NCI-H1436 treated with DMSO at 0.1 percent for 48 hours (cell line): ENCODE measurements at places on chromosomes 2 and 18.

GRCh38 chr2:150256736-150257135 is 230.7 kb downstream of the RND3 start:
- DNase-seq, result no peak

DNA sequence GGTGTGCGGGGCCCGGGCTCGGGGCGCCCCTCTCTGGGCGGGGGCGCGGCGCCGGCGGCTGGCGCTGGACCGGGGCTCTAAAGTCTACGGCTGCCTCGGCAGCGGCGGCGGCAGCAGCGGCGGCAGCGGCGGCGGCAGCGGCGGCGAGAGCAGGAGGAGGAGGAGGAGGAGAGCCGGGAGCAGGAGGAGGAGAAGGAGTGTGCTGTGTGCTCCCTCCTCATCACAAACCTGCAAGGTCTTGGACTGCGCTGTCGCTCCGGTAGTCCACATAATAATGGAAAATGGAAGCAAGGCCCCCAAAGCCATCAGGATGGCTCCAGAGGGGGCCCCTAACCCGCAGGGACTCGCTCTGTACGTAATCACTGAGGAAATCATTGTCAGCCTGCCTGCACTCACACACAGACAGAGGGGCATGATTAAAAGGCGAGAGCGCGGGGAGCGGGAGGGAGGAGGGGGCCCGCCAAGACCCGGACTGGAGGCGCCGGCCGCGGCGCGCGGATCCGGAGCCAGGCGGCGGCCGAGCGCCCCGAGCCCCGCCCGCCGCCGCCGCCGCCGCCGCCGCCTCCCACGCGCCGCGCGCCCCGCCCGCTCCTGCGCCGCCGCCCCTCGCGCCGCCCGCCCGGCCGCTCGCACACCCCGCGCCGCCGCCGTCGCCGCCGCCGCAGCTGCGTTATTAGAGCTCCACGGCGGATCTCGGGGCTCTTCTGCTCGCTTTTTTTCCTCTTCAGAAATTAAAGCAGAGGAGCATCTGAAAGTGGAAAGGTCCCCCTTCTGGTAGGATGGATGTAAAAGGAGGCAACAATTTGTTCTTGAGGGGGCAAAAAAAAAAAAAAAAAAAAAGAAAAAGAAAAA is at the start of gene ZNF521:
Gene ZNF521, minus strand, starts transcription at position 390 of the 852 bp plus-strand sequence. CDS start 1,220 bp downstream, outside the sequence.
- DNase-seq, result peak; percentile 10

GRCh38 chr18:30469091-30469490 is 573.5 kb downstream of the DSC3 start:
- DNase-seq, result no peak

GRCh38 chr2:59301466-59302402 is 1060.6 kb upstream of the FANCL start:
- DNase-seq, result peak; percentile 25

DNA sequence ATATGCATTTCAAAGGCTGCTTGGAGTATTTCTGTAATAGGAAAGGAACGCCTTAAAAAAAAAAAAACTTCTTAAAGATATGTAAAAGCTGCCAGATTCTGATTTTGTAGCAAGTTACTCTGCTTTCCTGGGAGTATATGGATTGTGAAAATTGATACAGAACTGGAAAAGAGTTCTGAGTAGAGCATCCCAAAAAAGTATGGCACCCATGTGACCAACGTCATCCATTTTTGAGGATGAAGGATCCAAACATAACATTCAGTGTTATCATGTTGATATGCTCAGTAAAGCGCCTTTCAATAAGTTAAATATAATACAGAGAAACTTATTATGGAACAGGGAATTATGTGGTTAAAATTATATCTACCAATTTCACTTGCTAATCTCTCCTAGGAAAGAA is 978.4 kb upstream of the POU3F3 start:
- DNase-seq, result no peak

DNA sequence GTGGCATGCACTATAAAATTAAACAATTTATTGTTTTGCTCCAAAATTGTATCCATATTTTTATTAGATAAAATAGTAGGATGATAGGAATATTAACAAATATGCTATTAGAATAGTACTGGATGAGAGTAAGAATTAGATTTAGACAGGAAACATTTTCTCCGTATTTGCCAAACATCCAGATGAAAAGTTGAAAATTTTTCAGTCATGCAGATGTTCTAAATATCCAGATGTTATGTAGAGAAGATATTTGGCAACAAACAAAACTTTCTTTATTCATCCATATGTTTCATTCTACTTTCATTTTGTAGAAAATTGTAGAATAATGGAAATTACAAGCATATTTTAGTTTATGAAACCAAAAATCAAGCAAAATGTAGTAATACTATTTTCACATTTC is 45.2 kb upstream of the NEUROD1 start:
- no peak for DNase-seq

- DNase-seq, result no peak
These were observed 77.8 kb downstream of the ADAM23 start for GRCh38 chr2:206521115-206521514.

DNA sequence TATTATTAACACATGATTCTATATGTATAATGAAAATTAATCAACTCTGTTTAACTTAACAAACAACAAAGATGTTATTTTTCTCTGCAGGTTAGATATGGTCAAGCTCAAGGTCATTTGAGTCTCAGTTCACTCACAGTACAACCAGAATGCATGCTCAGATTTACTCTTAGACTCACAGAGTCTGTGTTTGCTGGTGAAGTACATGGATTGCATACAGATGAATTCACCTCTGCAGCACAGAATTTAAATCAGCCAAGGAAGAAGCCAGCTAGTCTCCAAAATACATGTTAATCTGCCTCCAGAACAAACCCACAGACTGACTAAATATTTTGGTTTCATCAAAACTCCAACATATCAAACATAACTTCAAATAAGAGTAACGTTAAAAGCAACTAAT is 424.5 kb downstream of the RAD51AP2 start:
- DNase-seq, result no peak

DNA sequence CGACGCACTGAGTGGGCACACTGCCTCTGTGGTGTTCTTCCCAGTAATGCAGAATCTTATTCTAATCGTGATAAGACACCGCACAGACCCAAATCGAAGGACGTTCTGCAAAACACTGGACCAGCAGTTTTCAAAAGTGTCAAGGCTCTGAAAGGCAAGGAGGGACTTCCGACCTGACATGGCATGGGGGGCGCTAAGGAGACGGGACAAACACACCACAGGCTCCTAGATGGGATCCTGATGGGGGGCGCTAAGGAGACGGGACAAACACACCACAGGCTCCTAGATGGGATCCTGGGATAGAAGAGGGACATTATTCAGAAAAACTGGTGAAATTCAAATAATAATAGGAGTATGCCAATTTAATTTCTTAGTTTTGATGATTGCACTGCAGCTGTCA is 191.4 kb downstream of the LDLRAD4 start:
- no peak for DNase-seq

GRCh38 chr2:148590612-148591011 is 53.9 kb upstream of the EPC2 start:
- no peak for DNase-seq
